ENCODE measurements at places on chromosomes 12 and 14. TPM values are rescaled to one million over a fixed set of nuclear protein-coding genes. Genes with fewer than 3 reads are reported as not detected.

GRCh38 chr14:21498540-21499526 is 12.3 kb downstream of the METTL3 start:
- DNase-seq = no peak

- no peak for DNase-seq
These were observed 9.6 kb upstream of the TAMALIN start for GRCh38 chr12:51997136-51997535.

DNA sequence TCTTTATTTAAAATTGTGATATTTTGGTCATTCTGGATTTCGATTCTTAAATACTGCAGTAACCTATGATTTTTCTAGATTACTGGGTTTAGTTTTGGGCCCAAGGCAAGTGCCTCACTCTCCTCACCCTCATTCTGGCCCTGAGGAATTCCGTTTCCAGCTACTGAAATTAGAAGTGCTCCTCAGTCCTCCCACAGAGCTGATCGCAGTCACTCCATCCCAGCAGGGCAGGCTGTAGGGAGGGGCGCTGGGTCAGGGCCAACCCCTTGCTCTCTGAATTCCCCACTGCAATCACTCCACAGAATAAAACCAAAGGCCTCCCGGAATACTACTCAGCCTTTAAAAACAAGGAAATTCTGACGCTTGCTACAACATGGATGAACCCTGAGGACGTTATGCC is 66.5 kb upstream of the DIO3 start:
- no peak for DNase-seq

FAM222A gene
- 6.8 TPM for polyA plus RNA-seq

DNA sequence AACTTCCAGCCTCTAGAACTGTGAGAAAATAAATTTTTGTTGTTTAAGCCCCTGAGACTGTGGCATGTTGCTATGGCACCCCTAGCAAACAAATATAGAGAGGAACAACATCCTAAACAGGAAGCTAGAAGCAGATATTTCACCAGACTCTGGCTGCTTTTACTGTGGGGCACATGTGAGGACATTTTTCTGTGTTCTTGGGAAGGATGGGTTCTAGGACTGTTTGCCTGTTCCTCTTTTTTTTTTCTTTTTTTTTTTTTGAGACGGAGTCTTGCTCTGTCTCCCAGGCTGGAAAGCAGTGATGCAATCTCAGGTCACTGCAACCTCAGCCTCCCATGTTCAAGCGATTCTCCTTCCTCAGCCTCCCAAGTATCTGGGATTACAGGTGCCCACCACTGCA is 4.2 kb upstream of the HRK start:
- DNase-seq = no peak

OAS1 gene
- polyA plus RNA-seq = 9.7 TPM

KRT1 gene
- polyA plus RNA-seq = 0.32 TPM

DNA sequence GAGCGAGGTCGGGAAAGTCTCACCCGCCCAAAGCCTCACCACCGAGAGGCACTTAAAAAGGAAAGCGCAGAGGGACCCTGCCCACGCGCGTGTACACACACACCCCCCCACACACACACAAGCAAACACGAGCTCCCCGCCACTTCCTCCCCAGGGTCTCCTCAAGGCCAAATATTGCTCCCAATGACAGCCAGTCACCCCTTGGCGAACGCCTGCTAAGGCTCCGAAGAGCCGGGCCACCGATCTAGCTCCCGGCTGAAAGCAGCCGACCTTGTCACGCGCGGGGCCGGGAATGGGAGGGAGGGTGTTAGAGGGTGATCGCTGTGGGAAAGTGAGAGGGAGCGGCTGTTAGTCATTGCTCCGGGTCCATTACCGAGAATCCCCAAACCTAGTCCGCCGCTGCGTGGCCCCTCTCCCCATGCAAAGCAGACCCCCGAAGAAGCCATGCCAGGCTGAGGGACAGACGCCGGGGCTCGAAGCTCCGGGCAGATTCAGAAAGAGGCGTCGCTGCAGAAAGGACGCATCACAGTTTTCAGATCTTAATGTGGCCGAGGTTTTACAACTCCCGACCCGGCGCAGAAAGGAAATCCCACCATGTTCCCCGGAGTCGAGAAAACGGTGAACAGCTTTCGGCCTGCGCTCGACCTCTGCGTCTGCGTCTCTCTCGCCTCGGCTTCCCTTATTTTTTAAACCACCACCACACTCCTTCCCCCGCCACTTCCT is 2.6 kb downstream of the BMP4 start:
- peak; percentile 45 for DNase-seq

Measured in left renal cortex interstitium (tissue), 4 donors.